Fibroblast of mammary gland (primary cell): ENCODE measurements at places on chromosomes 1 and 21.

DNA sequence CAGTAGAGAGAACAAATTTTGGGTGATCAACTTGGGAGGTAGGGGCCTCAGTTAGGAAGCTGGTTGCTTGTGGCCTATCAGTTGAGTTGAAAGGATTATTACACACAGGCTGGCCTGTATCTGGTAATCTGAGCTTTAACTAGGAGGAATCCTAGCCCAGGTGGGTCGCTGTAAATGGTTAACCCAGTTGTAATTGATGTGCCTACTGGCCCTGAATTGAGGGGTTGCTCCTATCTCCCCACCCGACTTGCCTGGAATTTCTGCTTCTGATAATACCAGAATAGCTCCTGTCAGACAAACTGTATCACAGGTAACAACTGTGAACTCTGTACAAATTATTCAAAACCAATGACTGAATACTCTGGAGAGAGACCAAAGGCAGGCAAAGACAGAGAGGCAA is 210.4 kb upstream of the RUNX1 start:
- DNase-seq, result no peak

GRCh38 chr1:2785631-2786328 is 15.7 kb downstream of the TTC34 start:
- DNase-seq, result no peak

GRCh38 chr1:215475796-215476481 is 91.2 kb upstream of the KCTD3 start:
- peak; percentile 90 for DNase-seq

GRCh38 chr21:15966651-15967050 is 236.9 kb downstream of the USP25 start:
- no peak for DNase-seq

GRCh38 chr21:45887788-45888187 is 93.8 kb upstream of the COL6A1 start:
- DNase-seq, result no peak

DNA sequence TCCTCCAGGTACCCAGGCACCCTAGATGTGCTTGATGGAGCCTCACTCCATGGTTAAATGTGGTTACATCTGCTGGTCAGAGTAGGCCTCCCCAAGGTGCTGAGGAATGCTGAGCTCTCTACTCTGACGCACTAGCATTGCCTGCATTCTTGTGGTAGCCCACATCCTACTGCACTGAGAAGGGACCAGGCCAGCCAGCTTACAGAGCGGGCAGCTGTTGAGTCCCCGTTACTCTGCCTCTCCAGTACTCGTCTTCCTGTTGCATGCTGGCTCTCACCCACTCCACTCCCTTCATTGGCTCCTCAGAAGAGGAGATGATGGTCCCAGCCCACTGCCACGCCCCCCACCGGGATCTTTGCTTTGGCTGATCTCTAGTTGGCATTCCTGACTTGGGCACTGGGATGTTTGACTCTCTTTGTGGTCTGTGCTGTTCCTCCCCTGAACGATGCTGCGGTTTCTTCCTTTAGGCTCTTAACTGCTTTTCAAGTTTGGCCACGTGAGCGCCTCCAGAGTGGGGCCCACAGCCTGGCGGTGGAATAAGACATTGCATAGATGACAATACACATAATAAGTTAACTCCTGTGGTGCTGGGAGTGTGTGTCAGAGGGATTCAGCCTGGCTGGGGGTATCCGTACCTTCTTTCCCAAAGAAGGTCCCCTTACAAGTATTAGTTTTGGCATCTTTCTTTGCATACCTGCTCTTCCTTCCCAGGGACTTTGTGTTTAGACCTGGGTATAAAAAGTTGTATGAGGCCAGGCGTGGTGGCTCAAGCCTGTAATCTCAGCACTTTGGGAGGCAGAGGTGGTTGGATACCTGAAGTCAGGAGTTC is 18.6 kb downstream of the AZIN2 start:
- peak; percentile 100 for DNase-seq

DNA sequence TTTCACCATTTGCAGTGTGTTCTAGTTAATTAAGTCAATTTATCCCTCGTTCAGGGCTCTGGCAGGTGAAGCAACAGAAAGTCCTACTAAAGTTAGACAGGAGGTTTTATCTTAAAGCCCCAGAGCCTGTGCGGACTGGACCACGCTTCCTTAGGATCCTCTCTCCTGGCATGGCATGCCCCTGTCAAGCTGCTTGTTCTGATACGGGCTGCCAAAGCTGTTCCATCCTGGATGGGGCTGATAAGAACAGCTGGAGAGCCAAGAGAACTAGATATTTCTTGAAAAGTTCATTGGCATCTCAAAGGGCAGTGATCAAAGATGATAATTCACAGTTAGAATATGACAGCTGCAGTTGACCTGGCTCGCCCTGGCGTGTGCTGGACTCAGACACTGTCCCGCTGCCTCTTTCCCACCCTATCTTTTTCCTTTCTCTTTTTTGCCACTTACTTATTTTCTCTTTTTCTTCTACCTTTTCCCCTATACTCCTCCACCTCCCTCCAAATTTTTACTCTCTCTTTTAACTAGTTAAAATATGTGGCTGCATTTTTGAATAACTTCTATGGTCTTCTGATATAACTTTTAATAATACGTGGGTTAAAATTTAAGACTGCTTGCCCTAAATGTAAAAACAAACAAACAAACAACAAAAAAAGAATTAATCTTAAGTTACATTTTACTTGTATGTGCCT is 96.7 kb downstream of the ABCA4 start:
- DNase-seq, result no peak

GRCh38 chr1:111749628-111750027 is 6.1 kb upstream of the DDX20 start:
- DNase-seq, result no peak

GRCh38 chr1:216464489-216464888 is 41.2 kb upstream of the USH2A start:
- peak; percentile 90 for DNase-seq

- no peak for DNase-seq
Observed at GRCh38 chr1:61389194-61389925, 307.0 kb downstream of the NFIA start.

DNA sequence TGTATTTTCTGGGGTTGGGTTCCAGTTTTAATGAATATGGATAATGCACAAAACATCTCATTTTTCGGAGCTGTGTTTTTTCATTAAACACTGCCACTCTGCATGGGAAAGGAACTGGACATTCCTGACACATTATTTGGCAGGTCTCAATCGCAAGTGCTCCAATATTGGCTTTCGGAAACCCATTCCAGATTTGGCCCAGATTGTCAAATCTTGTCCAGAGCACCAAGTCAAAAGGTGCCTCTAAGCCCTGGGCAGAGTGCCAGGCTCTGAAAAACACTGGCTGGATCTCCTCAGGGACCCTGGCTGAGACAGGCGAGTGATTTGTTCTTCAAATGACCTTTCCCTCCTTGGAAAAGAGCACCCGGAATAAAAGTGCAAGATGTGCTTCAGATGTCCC is 68.4 kb upstream of the MRPS6 start:
- peak; percentile 34 for DNase-seq

DNA sequence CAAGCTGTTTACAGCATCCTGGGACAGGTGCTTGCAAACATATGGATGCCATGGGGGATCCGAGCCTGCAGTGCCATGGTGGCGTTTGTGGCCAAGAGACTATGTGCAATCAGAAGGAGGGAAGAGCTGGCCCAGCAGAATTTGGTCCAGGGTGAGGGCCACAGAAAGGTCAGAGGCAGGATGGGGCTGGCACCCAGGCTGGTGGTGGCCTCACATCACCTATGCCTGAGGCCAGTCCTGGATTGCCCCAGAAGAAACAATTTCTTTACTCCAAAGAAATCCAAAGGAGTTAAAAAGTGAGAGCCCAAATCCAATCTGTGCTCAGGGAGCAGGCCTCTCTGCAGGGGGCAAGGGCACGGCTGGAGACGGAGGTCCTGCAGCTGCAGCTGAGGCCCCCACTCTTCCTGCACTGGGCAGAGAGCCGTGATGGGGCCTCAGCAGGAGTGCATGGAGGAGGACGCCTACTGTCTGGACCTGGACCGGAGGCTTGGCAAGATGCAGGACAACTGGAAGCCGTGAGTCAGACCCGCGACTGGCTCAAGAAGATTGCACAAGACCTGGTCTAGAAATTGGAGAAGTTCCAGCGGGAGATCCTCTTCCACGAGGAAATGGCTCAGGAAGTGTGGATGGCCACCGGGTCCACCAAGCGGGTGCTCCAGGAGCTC is 163.5 kb downstream of the RYR2 start:
- DNase-seq, result peak; percentile 59

DNA sequence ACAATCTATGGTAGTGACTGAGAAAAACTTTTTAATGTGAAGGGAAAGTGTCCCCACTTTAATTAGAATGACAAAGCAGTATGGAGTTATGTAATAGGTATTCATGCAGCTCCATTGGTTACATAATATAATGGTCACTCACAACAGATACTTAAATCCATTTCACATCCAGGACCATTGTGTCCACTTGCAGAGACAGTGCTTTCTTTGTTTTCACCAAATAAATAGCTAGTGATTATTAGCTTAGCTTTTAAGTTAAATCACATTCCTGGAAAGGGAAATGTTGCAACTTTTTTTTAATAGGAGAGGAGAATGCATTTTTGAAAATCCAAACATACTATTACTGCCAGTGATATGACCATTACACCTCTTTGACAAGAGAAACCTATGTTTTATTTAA is 22.9 kb downstream of the RGL1 start:
- no peak for DNase-seq

GRCh38 chr1:22096463-22096862 is 44.0 kb downstream of the CDC42 start:
- DNase-seq, result no peak

- no peak for DNase-seq
Observed at GRCh38 chr1:62288662-62289061, 30.6 kb downstream of the KANK4 start.

GRCh38 chr1:50424045-50424883 is 1.0 kb upstream of the DMRTA2 start:
- no peak for DNase-seq

GRCh38 chr1:32353886-32354570 is 8.3 kb downstream of the FAM229A start:
- DNase-seq, result peak; percentile 65

GRCh38 chr1:175885326-175885725 is 141.9 kb upstream of the TNR start:
- no peak for DNase-seq

DNA sequence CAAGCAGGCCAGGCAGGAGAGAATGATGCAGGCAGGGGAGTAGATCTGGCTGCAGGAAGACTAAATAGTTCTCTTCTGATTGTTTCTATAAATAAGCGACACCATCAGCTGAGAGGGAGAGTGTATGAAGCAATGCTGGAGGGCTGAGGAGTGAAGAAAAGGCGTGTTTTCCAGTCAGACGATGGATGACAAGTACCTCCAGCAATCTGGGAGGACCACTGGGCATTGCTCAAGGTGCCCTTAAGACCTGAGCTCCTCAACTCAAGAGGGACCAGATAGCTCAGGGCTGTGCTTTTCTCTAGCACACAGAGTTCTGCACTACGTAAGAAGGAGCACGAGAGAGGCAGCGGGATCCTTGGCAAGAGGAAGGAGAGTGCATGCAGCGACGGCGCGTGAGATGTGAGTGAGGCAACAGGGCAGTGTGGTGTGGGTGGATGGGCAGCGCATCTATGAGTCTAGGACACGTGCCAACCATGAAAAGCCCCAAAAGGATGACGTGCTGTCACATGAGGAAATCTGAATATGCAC is 36.0 kb downstream of the PABPC4 start:
- DNase-seq, result peak; percentile 88
